GM12865 (cell line): ENCODE measurements at places on chromosomes 16 and 17.

DNA sequence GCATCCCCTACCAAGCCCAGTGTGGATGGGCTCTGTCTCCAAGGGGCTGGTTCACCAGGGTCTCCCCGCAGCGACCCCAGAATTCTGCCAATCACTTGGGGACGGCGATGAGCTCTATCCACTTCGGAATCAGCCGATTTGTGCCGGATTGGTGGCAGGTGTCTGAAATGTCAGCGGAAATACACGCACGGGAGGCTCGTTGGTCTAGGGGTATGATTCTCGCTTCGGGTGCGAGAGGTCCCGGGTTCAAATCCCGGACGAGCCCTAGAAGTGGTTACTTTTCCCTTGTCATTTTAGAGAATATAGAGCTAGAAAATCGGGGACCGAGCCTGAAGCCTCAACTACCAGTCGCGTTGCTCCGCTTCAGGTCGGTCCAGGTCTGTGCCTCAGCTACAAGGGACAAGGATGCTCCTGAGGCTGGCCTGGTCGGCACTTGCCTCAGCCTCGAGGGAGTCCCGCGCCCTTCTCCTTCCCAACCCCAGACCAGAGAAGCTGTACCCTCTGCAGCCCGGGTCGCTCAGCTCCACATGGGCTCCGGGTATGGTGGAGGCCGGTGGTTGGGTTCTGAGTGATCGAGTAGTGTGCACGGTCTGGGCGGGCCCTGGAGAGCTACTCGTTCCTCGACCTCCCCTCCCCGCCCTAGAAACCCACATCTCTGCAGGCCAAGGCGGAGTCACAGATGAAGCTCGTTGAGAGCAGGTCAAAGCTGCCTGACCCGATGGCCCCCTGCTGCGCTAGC lies 16.0 kb upstream of the OR1F1 start:
- peak; percentile 86 for DNase-seq

DNA sequence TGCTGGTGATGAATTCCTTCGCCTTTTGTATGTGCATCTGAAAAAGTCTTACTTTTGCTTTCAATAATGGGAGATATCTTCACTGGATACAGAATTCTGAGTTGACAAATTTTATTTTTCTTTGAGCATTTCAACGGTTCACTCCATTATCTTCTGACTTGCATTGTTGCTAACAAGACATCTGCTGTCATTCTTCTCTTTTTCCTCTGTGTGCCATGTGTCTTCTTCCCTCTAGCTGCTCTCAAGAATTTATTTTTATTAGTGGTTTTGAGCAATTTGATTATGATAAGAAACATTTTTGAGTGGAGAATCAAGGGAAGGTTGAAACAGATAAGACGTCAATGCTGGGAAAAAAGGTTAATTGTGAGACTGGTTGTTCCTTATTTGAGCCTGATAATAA lies 471.8 kb downstream of the CDH13 start:
- DNase-seq: no peak

- no peak for DNase-seq
These were observed 198.5 kb upstream of the WSCD1 start for GRCh38 chr17:5871666-5872065.

GRCh38 chr17:79847698-79848369 lies 8.6 kb upstream of the CBX4 start:
- DNase-seq: no peak

DNA sequence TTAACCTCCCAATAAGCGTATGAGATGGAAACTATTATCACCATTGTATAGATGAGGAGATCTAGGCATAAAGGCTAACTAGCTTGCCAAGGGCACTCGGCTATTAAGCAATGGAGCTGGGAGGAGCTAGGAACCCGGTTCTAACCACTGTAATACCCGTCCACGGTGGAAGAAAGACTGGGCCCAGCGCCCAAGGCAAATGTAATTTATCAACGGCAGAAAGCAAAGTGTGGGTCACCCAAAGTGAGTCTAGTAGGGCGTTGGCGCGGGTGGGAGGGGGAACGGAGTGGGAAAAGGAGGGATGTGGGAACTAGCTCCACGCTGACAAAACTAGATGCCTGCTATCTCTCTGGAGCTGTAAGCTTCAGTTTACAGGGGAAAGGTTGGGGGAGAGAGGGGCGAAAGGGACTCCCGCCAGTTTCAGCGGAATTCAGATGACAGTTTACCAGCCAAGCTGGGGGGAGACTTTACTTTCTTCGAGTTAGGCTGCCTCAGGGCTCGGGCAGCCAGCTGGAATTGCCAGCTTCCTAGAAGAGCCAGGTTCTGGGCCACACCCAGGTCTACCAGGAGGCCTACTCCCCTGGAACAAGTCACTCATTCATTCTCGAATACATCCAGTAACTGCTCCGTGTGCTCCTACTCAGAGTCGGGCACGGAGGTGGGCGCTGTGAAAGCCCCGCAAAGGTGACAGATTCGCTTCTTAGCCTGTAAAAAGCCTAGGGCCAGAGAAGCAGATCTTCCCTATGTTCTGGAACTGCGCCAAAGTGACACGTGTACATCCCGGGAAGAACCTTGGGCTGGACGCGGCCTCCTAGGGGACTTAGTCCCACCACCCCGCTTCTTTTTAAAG lies 837 bp downstream of the LRRC59 start:
- peak; percentile 42 for DNase-seq

GRCh38 chr17:62628831-62629555 lies 1.5 kb downstream of the MRC2 start:
- DNase-seq: no peak

DNA sequence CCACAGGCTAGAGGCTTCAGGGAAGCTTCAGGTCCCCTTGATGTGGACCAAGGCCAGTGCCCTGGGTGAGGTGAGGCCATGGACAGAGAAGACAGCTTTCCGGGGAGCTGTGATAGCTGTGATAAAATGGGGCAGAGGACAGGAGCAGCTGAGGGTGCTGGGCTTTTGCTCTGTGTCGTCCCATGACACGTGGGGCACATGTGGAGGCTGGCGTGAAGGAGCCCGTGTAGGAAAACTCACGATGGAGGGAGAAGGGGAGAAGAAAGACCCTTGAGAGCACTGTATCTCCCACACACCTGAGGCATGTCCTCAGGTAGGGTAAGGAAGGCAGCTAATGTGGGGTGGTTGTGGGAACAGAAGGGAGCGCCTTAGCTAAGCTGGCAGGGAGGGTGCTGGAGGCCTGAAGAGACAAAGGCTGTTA lies 21.3 kb downstream of the B9D1 start:
- DNase-seq: no peak

DNA sequence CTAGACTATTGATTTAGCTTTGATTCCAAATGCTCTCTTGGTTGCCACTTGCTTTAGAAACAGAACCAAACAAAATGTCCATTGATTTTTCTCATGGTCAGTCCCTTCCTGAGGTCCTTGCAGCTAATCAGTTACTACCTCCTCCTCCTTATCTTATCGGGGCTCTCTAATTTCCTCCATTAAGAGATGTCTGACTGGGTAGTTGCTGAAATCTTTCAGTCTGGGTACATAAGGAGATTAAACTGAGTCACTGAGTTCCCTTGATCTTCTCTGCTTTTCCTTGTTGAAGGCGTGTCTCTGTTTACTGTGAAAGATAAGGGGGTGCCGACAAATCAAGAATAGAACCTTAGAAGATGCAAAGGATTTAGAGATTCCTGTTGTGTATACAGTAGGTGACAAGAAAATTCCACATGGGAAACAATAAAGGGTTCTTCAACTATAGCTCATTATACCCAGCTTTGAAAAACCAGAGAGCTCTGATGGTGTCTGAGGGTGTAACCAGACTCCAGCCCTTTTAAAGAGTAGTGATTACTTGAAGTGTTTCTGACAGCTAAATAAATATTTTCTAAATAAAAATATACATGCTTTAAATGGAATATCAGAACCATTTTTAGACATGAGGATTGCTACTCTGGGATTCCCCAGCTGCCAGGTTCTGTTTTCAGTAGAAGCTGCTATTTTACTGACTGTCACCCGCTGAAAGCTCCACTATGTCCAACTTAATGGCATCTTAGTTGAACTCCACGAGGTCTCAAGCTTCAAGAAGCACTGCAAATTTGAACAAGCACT lies 791.3 kb upstream of the SOX9 start:
- no peak for DNase-seq

DNA sequence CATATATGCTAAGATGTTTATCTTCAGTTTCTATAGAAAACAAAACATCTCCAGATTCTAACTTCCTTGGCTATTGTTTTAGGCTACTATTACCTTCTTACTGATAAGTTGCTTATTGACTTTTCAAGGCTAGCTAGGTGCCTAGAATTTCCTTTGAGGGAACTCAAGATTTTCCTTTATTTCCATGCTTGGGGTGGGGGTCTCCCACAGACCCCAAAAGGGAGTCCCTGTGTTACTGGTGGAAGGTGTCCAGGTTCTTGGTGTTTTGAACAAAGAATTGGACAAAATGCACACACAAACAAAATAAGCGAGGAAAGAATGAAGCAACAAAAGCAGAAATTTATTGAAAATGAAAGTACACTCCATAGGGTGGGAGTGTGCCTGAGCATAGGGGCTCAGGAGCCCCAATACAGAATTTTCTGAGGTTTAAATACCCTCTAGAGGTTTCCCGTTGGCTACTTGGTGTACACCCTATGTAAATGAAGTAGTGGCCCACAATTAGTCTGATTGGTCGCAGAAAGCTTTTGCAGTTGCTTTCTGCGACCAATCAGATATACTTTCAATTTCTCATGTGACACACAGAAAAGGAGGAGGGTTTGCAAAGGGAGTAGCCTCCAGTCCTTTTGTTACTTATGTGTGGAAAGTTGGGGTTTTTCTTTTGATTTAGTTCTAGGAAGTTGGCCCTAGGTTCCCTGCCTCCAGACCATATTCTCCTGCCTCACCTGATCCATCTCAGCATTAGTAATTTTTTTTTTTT lies 67.5 kb downstream of the MARF1 start:
- DNase-seq: no peak

DNA sequence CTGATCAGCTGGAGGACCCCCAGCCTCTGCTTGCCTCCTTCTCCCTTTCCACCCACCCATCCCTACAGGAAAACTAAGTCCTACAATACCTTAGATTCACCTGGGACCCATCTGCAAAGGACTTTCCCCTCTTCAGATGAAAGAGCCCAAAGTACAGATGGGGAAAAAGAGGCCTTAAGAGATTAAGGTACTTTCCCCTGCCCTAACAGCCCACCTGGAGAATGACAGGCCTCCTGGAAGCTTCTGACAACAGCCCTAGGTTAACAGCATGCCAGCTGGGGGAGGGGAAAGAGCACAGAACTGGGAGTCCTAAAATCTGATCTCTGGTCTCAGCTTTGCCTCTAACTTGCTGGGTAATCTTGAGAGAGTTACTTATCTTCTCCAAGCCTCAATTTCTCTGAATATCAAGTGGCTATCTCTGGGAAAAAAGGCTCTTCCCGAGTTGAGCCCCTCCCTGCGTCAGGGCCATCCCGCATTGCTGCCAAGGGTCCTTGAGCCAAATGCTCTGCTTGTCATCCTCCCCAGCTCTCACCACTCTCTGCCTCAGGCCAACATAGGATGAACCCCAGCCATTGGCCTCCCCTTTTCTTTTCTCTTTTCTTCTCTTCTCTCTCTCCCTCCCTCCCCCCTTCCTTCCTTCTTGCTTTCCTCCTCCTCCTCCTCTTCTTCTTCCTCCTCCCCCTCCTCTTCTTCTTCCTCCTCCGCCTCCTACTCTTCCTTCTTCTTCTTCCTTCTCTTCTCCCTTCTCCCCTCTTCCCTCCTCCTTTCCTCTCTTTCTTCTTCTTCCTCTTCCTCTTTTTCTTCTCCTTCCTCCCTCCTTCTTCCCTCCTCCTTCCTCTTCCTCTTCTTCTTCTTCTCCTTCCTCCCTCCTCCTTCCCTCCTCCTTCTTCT lies 22.5 kb upstream of the SP6 start:
- no peak for DNase-seq

- DNase-seq: no peak
These were observed 19.2 kb downstream of the ST3GAL2 start for GRCh38 chr16:70419384-70420327.

DNA sequence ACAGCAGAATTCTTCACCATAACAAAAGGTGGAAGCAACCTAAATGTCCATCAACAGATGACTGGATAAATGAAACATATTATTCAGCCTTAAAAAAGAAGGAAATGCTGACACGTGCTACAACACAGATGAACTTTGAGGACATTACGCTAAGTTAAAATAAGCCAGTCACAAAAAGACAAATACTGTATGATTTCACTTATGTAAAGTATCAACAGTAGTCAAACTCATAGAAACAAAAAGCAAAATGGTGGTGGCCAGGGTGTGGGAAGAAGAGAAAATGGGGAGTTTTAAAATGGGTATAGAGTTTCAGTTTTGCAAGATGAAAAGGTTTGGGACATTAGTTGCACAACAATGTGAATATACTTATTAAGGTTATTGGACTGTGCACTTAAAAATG lies 49.8 kb upstream of the MTMR4 start:
- no peak for DNase-seq

GRCh38 chr17:80762076-80762475 lies 217.4 kb downstream of the RPTOR start:
- DNase-seq: no peak

DNA sequence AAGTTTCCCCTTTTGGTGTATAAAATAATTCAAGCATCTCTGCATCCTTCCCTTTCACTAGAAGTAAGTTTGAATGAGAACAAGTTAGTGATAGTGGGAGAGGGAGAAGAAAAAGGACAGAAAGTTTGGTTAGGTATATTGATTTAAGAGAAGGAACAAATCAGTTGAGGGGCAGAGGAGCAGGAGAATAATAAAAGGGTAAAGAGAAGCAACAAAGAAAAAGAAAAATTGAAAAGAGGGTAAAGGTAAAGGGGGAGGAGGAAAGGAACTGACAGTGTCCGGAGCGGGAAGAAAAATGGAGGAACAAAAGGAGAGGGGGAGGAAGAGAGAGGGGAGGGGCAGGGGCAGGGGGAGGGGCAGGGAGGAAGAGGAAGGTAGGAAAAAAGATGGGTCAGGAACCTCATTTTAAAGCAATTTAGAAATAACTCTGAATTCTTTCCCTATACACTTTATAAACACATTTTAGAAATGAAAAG lies 6.3 kb upstream of the IGF2BP1 start:
- DNase-seq: no peak

GRCh38 chr16:70685061-70685937 lies 554 bp downstream of the MTSS2 start:
- DNase-seq: no peak

GRCh38 chr16:11992008-11992584 lies 15.6 kb downstream of the SNX29 start:
- no peak for DNase-seq

DNA sequence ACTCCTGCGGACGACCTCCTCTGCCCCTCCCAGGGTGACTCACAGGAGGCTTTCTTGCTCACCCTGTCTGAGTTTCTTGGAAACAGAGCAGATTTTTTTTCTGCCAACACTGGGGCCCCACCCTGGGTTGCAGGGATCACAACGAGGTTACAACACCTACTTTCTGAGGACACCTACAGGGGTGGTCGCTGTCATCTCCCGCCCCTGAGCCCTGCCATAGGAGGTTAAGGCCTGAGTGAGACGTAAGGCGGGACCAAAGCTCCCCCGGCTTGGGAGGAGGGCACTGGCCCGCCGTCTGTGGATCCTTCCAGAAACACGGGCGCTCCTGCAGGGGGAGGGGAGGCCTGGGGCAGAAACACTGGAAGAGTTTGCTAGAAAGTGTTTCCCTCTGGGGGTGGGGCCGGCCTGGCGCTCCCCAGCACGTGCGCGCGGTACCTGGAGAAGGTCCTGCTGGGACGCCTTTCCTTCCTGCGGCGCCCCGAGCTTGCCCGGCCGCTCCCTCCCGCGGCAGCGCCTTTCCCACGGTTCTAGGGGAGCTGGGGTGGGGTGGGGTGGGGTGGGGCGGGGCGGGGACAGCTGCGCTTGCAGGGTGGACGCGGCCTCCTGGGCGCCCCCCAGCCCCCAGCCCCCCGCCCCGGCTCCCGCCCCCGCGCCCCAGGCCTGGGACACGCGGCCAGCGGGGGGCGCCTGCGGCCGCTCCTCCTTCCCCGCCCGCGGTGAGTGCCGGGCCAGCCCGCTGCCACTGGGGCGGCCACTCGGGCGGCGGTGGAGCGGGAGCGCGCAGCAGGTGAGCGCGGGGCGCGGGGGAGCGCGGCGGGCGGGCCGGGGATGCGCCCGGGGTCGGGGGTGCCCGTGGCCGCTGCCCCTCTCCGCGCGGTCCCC lies 20.7 kb upstream of the ADCY7 start:
- peak; percentile 61 for DNase-seq
